Mammary epithelial cell (primary cell): ENCODE measurements at places on chromosomes 12 and 14.

DNA sequence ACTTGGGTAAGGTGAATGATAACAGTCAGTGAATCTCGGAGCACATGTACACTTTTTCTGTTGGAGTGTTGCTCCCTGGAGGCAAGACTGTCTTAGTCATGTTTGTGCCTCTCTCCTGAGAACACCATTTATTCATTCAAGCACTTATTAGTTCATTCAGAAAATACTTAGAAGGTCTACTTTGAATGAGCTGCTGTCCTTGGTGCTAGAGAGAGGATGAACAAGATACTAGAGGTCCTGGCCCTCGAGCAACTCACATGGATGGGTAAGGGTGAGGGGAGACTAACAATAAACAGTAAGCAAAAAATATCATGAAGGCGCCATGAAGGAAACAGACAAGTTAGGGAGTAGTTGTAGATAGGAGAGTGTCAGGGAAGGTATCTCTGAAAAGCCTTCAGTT is 17.1 kb upstream of the SAMD4A start:
- DNase-seq = no peak

DNA sequence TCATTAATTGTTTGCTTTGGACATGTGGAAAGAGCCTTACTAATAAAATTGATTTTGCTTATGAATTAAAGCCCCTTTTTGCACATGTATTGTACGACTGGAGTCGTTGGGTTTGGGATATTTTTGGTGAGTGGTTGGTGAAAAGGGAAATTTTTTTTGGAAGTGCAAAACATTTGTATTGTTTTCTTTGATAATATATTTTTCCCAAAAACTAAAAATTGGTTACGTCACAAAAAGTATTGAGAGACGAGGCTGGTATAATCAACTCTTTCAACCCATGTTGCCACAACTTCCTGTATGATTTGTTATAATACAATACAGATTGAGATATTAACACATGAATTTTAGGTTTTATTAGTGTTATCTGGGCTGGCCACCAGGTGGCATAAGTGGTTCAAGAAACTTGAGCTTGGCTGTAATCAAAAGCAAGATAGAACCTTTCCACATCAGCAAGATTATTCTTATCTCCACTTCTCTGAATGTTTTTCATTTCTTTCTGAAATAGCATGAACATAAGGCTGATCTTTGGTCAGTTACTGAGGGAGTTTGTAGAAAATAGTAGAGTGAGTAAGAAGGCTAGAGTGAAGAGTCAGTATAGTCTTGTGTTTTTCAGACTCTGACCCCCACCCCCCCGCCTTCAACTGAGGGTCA is 8.7 kb downstream of the NGDN start:
- peak; percentile 41 for DNase-seq

DNA sequence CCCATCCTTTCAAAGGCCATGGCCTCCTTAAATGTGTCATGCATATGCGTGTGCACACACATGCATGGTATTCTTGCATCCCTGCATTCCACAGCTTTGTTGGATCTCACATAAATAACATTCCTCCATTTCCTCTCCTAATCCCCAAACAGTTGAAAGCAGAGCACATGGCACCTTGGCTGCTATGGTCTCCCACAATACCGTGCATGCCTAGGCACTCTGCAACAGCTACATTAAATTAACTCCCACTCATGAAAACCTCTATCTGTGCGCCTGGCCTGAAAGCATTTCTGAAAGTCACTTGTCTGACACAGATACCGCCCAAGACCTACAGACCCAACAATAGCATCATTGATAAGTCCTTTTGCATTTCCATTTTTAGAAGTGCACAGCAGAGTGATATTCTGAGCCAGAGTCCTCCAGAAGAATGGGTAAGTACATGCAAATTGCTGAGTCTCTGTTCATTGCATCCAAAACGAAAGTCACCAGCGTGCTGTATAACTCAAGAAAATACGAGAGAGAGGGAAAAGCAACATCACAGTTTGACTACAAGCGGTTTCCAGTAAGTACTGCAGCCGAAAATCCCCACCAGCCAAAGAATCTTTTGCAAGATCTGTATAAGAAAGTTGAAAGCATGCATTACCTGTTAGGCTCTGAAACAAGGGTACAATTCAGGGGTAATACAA is 436 bp downstream of the ASB2 start:
- DNase-seq = no peak

- no peak for DNase-seq
Measured at GRCh38 chr12:63093711-63094110, 57.3 kb downstream of the AVPR1A start.

DNA sequence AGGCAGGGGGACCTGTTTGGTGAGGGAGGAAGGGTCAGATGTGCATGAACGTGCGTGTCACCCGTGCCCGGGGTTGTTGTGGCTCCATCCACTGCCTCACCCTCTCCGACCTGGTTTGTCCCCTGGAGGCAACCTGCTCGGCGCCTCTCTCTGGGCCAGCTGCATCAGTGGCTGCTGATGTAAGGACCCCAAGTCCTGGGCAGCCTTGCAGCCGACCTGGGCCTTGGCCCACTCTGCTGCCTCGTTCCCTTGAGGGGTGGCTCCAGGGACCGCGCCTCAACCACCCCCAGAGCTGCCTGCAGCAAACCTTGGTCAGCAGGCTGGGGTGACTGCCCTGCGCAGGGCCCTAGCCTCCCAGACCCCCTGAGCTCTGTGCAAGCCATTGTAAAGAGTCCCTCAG is 351.7 kb downstream of the TMEM121 start:
- DNase-seq = no peak

DNA sequence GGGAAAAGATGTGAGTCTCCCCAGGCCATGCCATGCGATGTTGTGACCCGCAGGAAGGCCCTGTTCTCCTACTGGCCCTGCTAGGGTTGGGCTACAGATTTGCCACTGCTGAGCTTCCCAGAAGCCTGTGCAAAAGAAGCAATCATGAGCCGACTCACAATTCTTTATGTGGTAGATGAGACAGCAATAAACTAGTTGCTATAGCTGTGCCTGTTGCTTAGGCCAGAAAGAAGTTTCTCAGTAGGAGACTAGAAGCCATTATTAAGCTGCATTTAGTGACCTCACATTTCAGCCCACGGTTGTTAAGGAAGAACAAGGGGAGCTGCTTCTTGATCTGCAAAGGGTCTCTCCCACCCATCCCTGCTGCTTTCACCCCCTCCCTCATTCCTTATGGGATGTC is 239.4 kb upstream of the CRY1 start:
- no peak for DNase-seq

GRCh38 chr12:122215771-122216170 is 10.1 kb downstream of the DIABLO start:
- DNase-seq = no peak
